ENCODE measurements at places on chromosomes 2 and 18.

DNA sequence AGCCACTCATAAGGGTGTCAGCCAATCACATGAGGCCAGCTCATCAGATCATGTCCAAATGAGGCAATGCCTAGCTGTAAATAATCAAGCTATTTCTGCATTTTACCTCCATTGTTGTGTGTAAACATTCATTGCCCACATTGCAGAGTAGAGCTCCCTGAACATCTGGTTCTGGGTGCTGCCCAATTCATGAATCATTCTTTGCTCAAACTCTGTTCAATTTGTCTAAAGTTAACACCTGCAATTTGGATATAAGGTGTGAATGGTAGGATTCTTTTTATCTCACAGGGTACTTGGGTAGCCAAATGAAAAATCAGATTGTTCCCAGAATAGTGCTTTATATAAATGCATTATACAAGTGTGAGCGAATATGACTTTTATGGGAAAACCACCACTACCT, 345.5 kb upstream of the NT5C1B start:
- no peak for DNase-seq

GRCh38 chr2:127630096-127630863, 15.7 kb upstream of the GPR17 start:
- DNase-seq = no peak

GRCh38 chr2:196987298-196987648, 60.8 kb upstream of the PGAP1 start:
- DNase-seq = no peak

GRCh38 chr2:240624950-240625621, at the start of gene GPR35:
Gene GPR35, plus strand, starts transcription at chr2:240625480. Its CDS starts 4,473 bp downstream, at chr2:240629953.
- DNase-seq = no peak

DNA sequence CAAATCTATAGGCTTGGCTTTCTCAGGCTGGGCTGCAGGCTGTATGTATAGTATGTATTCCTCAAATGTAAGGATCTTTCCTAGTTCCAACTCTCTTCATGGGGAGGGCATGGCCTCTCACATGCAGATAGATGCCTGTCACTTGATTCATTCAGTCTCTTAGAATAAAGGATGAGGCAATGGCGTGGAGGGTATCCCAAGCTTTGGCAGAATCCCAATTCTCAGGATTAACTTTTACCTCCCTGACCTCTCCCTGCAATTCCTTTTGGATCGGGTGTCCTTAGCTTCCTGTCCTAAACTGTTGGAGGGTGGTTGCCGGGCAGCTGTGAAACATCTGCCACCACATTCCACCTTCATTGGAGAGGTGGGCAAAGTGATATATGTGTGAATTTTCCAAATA, 80.3 kb downstream of the INSIG2 start:
- no peak for DNase-seq

GRCh38 chr2:57862153-57862552, 184.5 kb upstream of the VRK2 start:
- no peak for DNase-seq

DNA sequence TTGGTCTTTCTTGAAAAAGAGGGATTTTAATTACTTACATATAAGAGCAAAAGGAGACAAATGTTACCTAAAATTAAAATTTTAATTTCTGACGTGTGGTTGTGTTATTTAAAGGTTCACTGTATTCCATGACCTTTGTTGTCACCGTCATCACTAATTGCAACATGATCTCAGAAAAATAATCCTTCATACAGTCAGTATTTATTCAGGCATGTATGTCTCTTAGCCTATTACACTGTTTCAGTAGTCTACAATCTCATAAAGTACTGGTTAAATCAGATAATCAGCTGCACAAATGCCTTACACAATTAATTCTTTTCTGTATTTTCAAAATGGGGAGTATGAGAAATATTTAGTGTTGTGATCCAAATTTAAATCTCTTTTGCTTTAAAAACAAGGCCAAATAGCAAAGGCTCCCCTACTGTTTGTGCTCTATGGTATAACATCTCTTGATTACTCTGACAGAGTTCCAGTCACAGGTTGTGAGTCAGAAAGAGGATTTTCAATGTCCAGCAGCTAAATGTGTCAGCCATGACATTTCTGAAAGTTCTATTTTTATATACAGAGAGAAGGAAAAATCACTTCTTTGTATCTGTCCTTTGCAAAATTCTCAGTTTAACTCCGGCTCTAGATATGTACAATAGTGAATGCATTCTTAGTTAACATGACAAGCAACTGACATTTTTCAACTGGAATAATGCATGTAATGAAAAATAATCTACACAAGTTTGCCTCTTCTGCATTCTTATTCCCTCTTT, 184.0 kb downstream of the FIGN start:
- no peak for DNase-seq

- DNase-seq = no peak
Measured at GRCh38 chr2:20953146-20953824, 90.6 kb downstream of the APOB start.

DNA sequence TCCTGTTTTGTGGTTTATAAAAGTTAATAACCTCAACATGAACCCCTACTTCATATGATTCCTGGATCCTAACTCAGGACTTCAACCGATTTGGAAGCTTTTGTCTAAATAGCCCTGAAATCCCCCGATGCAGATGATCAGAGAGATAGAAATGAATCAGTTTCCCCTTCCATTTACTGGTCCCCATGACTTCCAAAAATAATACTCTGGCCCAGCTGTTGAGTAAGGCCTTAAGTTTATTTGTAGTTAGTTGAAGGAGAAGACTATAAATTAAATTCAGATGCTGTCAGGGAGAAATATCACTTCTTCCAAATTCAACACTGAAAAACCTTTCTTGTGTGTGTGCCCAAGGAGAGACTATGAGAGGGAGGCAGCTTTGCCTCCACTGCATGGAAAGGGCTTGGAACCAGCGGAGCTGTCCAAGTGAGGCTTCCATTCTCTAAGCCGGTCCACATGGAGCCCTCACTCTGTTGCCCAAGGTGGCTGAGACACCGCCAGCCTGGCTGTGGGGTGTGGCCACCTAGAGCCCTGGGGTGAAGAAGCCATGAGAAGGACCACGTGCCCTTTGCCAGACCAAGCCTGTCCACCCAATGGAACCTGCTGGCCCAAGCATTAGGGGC, 53.6 kb downstream of the PIEZO2 start:
- DNase-seq = no peak

DNA sequence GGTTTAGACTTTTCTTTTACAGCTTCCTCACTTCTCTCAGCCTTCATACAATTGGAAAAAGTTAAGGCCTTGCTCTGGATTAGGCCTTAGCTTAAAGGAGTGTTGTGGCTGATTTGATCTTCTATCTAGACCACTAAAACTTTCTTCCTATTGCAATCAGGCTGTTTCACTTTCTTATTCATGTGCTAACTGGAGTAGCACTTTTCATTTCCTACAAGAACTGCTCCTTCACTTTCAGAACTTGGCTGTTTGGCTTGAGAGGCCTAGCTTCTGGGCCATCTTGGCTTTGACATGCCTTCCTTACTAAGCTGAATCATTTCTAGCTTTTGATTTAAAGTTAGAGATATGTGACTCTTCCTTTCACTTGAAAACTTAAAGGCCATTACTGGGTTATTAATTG, 114.3 kb downstream of the ARHGEF4 start:
- no peak for DNase-seq

GRCh38 chr2:100780203-100781008, 39.5 kb upstream of the NPAS2 start:
- no peak for DNase-seq

DNA sequence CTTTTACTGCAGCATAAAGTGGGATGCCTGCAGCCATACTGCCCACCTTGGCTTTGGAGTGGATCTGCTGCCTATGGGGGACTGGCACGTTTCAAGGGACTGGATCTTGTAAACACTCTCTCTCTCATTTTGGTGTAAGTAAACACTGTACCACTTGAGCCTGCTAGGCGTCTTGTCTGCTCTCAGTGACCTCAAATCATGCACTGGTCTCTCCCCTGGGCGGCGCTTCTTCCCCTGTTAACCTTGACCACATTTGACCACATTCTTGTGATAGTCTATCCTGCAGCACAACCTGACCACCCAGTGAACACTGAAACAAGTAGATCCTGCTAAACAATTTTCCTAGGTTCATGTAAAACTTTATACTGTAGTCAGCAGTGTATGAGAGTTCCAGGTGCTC, 82.6 kb upstream of the HNMT start:
- DNase-seq = no peak

DNA sequence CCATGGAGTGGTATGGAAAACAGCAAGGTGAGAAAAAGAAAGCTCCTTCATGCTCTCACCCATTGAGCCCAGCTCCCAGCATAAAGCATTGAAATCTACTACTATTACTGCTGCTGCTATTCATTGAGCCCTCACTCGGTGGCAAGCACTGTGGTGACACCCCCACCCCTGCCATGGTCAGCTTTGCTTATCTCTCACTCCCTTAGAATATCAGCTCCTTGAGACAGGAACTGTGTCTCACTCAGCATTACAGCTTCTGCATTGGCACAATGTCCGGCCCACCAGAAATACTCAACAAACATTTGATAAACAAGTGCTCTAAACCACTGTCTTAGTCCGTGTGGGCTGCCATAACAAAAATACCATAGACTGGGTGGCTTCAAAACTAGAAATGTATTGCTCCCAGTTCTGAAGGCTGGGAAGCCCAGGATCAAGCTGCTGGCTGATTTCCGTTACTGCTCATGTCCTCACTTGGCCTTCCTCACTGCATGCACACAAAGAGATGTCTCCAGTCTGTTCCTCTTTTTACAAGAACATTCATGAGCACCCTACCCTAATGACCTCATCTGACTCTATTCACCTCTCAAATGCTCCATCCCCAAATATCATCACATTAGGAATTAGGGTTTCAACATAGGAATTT, 116.3 kb downstream of the ZBTB7C start:
- no peak for DNase-seq

DNA sequence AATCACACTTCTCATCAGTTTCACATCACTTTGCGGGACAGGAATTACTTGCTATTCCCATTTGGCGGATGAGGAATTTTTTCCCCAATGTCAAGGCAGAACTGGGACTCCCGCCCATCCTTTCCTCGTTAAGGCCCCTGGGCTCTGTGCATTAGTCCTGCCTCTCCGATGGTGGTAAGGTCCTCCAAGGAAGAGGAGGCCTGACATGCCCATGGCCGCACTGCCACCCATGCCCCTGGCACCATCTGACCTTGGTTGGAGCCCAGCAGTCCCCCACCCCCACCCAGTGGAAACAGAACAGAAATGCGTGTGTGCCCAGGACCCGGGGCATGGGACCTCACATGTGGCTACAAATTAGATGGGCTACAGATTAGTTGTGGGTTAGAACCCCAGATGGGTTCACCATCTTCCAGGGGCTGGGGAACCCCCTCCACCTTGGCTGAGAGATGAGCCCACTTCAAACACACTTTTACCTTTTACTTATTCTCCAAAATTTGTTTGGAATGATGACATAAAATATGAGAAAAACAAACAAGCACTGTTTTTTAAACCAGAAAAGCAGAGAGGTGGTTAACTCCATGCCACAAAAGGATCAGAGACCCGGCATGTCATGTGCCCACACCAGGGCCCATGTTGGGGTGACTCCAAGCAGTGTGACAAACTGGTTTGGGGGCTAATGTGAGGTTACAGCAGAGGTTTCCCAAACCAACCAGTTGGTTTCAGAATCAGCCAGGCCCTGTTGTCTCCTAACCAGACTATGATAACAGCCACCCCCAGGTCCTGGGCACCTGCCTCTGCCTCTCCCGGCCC, 11.0 kb upstream of the DUSP2 start:
- no peak for DNase-seq

DNA sequence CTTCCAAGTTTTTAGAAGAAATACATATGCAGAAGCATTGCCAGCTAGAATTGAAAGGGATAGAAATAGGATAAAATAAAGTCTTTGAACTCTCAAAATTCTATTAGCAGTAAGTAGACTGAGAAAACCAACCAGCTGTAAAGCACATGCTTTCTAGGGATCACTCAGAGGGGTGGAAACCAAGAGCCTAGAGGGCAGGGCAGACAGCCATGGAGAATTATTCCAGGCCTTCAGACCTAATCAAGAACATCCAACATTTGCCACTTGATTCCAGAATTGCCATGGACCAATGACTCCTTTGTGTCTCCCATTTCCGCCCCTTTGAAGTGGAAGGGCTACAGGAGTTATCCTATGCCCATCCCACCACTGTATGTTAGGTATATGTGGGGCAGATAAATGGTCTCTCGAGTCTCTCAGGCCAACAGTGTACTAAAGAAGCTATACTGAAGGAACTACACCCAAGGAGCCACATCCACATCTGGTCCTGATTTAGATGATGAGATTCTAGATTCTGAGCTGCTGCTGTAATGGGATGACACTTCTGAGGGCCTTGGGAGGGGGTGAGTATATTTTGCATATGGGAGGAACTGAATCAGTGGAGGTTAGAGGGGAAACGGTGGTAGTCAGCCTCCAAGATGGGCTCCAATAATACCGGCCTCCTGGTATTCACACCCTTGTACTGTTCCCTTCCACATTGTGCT, 4.0 kb downstream of the FARSB start:
- DNase-seq = no peak

- DNase-seq = no peak
Measured at GRCh38 chr2:190415794-190416775, 7.9 kb downstream of the MFSD6 start.

DNA sequence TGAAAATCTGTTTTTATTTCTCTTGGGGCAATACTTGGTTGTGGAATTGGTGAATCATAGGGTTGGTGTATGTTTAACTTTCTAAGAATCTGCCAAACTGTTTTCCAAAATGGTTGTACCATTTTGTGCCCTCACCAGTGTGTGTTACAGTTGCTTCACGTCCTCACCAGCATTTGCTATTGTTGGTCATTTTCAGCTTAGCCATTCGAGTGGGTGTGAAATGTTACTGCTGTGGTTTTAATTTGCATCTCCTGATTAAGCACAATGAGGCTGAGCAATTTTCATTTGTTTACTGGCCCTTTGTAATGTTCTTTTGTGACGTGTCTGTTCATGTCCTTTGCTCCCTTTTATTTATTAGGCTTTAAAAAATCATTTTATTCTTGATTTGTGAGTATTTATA, 49.7 kb downstream of the FOSL2 start:
- DNase-seq = no peak

GRCh38 chr2:201223089-201224073, 37.0 kb upstream of the CASP8 start:
- DNase-seq = no peak

DNA sequence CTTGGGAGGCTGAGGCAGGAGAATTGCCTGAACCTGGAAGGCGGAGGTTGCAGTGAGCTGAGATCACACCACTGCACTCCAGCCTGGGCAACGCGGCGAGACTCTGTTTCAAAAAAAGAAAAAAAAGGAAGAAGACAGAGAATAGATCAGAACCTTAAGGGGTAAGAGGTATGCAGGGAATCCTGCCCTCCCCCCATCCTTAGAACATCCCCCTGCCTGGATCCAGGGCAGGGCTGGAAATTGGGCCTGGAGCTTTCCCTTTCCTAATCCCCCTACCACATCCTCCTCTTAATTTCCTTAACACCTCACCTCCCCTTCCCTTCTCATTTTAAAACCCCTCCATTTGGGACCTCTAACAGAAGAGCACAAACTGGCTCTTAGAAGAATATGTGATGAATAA, 56.5 kb downstream of the RNU4ATAC start:
- no peak for DNase-seq

GRCh38 chr2:172488556-172488955, 61.2 kb downstream of the ITGA6 start:
- DNase-seq = no peak

- DNase-seq = no peak
Measured at GRCh38 chr18:27447930-27448329, 262.8 kb upstream of the CHST9 start.

- no peak for DNase-seq
Measured at GRCh38 chr2:85907671-85908157, 18.9 kb upstream of the ST3GAL5 start.

All from SHP77 treated with DMSO at 0.1 percent for 48 hours (cell line).